H54 (cell line): ENCODE measurements at places on chromosomes 13 and 19.

DNA sequence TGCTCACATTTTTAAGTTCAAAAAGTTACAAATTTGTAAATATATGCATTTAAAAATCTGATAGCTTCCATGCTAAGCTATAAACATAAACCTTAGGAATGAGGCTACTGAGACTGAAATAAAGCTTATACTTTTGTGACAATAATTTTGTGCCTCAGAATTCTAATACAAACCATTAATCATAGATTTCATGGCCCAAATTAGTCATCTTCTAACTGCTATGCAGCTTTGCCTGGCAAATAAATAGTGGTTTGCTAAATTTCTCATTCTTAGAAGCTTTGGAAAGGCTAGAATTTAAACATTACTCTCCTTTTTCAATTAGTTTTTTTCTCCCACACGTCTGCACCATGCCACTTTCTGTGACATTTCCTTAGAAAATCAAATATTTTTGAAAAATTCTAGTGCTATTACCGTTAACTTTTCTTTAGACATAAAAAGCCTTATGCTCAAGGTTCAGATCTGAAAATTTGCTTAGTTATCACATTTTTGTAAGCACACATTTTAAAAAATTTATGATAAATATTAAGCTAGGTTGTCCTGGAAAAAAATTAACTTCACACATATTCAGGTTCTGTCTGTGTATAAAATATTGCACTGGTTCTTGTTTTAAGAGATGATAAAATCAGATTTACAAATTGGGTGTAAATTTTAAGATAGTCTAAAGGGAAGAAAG, 46.9 kb downstream of the FNDC3A start:
- DNase-seq: no peak

GRCh38 chr13:42361701-42362100, 89.7 kb downstream of the AKAP11 start:
- DNase-seq: no peak

- DNase-seq: no peak
Observed at GRCh38 chr13:73250061-73250460, 191.3 kb downstream of the KLF5 start.

DNA sequence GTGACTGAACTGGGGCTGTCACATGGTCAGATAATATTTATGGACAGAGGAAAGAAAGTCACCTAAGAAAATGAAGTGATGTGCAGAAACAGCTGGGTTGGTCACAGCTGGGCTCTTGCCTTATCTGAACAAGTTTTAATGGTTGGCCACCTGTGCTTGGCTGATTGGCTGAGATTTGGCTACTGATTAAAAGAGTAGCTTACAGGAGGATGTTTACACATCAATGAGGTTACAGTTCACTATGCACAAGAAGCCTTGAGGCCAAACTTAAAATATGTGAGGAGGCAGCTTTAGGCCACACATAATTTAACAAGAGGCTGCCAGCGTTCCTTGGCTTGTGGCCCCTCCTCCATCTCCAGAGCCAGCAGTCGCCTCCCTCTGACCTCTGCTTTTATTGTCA, 99.2 kb upstream of the C1QTNF9B start:
- no peak for DNase-seq
